ENCODE measurements at places on chromosomes 3 and 15. TPM values are rescaled to one million over a fixed set of nuclear protein-coding genes. Genes with fewer than 3 reads are reported as not detected.

GOLGA6L6 gene
- total RNA-seq = not detected

GP5 gene
- 0.27 TPM for total RNA-seq

PLOD2 gene
- 8.1 TPM for total RNA-seq

EXD1 gene
- not detected for total RNA-seq

- DNase-seq = no peak
Measured at GRCh38 chr15:62528505-62528904, 363.4 kb upstream of the C2CD4B start.

GRCh38 chr15:94097552-94097951, 133.8 kb upstream of the MCTP2 start:
- no peak for DNase-seq

DNA sequence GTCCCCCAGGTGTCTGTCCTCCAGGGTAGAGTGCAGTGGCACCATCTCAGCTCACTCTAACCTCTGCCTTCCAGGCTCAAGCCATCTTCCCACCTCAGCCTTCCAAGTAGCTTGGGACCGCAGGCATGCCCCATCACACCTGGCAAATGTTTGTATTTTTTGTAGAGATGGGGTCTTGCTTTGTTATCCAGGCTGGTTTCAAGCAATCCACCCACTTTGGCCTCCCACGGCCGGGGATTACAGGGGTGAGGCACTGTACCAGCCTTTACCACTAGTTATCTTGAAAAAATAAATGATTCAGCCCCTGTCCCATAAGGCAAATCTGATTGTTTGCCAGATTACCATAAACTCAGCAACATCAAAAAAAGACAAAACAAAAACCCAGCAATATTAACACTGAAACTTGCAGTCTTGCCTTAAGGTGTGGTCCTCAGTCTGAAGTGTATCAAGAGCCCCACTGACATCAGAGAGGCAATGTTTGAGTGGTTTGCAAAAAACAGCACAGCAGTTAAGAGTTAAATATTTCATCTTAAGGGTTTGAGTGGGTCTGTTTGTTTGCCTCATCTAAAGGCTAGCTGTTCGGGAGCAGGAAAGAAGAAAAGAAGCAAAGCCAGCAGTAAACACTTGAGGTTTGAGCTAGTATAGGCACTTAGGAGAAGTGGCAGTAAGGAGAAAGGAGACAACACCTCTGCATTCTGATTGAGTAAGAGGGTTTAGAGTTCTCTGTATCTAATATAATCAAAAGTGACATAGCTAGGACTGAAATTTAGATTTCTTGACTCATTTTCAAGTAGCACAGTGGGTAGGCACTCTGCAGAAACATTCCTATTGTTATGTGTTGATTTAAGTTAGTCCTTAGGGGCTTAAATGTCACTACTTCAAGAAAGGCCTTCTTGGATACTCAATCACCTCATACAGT, 26.3 kb upstream of the EDEM1 start:
- DNase-seq = no peak

DNA sequence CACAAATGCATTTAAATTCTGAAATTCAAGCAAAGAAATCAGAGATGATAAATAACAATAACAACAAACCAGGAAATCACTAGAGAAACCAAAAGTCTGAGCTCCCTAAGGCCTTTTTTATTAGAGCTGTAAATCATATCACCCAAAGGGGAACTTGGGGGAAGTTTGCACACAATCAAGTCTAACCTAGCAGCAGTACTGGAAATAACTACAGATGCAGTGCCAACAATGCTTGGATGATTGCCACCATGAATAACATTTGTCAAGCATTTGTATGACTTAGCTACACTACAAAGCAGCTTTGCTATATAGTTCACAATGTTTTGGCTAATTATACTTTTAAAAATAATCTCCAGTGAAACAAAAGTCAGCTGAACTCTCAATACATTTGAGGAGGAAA, 27.8 kb downstream of the SHQ1 start:
- DNase-seq = peak; percentile 82
